ENCODE measurements at places on chromosomes 13 and 19.

GRCh38 chr19:47663911-47664771, 49.1 kb upstream of the EHD2 start:
- DNase-seq = no peak

- DNase-seq = no peak
Measured at GRCh38 chr19:8460516-8461298, 15.9 kb downstream of the HNRNPM start.

- DNase-seq = no peak
Measured at GRCh38 chr13:103873725-103874124, 807.5 kb upstream of the SLC10A2 start.

DNA sequence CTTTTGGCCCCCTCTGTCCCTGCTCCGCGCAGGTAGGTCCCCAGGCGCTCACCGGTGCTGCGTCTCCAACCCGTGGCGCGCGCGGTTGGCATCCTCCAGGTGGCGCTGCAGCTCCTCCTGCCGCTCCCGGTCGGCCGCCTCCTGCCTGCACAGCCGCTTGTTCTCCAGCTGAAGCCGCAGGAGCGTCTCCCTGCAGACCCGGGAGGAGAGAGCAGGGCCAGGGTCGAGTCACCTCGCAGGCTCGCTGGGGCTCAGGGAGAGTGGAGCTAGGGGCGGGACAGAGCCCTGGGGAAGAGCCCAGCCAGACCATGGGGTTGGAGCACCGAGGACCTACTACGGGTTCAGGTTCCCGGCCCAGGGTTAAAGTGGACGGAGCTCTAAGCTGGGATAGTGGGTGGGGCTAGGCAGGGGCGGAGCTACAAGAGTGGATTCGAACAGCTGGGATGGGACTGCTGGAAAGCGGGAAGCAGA, 9.3 kb downstream of the HOOK2 start:
- peak; percentile 95 for DNase-seq

- no peak for DNase-seq
Measured at GRCh38 chr19:55606471-55606787, 982 bp downstream of the ZNF865 start.

GRCh38 chr13:32429433-32429909, 1.5 kb upstream of the N4BP2L1 start:
- DNase-seq = no peak

DNA sequence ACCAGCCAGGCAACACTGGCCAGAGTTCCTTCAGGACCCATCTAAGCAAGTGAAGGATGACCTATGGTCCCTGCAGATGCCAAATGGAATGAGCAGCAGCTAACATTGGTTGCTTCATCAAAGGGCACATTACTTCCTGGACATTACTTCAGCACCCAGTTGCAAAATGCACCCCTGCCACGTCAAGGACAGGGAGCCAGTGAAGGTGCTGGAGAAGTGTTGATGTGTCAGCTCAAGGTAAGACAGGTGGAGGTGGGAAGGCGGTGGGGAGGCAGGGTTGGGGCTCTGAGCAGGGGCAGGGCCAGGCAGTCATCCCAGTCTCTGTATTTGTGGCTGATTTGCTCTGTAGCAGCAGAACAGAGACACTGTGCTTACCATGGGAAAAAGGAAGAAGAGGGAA, 14.6 kb downstream of the CSNK1A1L start:
- no peak for DNase-seq

- DNase-seq = peak; percentile 50
Measured at GRCh38 chr19:47390533-47391488, 28.5 kb downstream of the MEIS3 start.

- DNase-seq = no peak
Measured at GRCh38 chr13:48066310-48066989, 28.5 kb downstream of the MED4 start.
